NCI-H524 treated with DMSO at 0.1 percent for 48 hours (cell line): ENCODE measurements at places on chromosomes 6 and 20.

GRCh38 chr6:37696220-37696840 is 1.4 kb downstream of the MDGA1 start:
- no peak for DNase-seq

- no peak for DNase-seq
These were observed 43.0 kb downstream of the NTSR1 start for GRCh38 chr20:62751551-62752150.

DNA sequence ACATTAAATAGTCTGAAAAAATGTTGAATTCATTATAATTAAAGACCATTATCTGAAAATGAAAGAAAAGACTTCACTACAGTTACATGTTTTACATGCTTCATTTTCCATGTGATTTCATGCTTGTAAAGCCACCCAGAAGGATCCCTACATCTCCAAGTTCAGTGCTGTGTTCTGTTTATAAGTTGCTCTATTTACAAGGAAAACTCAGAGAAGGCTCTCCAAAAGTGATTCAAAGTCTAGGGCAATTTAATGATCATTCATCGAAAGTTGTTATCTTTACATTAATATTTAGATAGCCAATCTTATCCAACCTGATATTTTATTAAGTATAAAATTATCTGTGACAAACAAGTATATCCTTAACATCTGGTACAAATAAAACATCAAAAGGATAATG is 494.9 kb upstream of the RNF217 start:
- DNase-seq = no peak

- no peak for DNase-seq
These were observed 36.4 kb upstream of the UTRN start for GRCh38 chr6:144248476-144249301.
